Suppressor macrophage treated with lipopolysaccharide for 1 hour (primary cell): ENCODE measurements at places on chromosomes 13 and 19.

DNA sequence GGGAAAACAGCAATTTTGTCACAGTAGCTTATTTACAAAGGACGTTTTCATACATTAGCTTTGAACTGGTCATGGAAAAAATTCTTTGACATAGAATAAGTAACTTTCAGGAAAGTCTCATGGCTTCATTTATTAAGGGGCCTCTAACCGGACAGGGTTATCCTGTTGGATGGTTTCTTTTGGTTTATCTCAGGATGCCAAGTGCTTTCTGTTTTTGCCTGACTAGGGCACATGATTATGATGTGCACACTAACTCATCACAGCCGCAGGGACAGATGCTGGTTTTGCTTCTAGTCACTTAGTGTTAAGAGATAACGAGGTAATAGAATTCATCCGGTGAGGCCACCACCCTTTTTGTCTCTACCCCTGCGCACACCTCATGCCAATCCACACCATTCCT, 53.0 kb downstream of the TGDS start:
- no peak for DNase-seq

GRCh38 chr13:27919659-27919933, 204 bp upstream of the PDX1 start:
- no peak for DNase-seq

DNA sequence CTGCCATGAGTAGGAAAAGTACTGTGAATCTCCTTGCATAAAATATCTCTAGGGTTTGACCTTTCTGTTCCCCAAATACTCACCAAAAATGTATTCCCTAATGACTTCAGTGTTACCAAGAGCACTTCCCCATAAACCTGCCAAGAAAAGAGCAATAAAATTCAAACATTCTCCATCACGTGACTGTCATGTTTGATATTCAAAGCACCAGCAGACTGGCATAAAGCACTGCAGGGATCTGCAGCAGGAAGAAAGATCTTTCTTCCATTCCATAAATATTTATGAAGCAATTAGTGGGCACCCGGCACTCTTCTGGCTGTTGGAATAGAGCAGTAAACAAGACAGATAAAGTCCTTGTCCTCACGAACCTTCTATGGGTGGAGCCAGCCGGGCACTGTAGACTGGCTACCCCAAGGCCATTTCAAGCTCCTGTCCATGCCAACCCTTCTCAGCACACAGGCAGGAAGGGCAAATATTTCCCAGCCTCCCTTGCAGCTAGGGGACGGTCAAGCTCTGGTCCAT, 20.3 kb downstream of the PLA2G4C start:
- DNase-seq: no peak

DNA sequence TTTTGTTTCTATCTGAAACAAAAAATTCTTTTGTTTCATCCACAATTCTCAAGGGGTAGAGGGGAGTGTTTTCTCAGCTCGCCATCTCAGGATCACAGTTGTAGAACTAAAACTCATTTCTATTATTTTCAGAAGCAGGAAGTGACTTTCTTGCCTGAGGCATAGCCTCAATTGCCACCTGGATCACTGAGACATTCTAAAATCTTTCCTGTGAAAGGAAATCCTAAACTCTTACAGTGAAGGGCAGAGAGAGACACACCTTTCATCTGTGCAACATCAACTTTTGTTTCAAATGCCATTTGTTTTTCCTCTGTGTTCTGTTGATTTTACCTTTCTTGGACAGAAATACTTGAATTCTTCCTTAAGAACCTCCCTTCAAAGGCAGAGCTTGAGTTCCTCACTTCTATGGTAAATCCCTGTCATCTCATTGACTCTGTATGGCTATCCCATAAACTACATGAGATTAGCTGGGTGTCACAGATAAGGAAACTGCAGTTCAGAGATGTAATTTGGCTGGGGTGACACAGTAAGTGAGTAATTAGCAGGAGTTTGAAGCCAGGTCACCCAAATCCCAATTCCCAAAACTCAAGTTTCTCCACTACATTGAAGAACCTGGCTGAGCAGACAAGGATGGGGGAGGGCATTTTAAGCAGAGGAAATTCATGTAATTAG, 224.4 kb upstream of the HTR2A start:
- no peak for DNase-seq

GRCh38 chr19:12794971-12795381, 3.7 kb downstream of the JUNB start:
- DNase-seq: no peak

DNA sequence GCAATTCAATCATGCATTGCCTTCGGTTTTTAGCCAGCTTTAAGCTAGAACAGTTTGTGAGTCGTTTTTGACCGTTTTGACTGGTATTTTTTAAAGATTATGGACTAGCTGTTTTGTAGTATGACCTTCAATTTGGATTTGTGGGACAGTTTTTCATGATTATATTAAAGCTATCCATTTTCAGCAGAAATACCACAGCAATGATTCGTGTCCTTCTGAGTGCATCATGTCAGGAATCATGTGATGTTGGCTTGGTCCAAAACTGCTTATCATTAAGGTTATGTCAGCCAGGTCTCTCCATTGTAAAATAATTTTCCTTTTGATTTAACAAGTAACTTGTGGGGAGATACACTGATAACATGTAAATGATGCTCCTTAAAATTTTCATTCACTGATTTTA, 229.0 kb downstream of the POSTN start:
- DNase-seq: no peak

DNA sequence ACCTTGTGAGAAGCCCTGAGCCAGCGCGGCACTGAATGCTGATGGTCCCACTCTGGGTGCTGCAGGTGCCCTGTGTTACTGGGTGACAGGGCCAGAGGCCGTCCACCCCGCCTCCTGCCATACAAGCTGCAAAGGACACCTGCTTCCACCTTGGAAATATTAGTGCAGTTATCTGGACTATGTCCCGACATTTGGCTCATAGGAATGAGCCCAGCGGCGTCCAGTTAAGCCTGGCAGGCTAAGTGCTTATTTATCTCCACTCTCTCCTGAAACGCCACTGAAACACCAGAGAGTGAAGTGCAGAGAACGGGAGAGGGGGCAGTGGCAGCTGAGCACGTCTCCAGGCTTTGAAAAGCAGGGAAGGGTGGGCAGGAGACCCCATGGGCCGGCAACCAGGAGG, 145.8 kb downstream of the KDM4B start:
- DNase-seq: no peak

- DNase-seq: no peak
Measured at GRCh38 chr19:6402837-6403608, 10.1 kb upstream of the GTF2F1 start.

DNA sequence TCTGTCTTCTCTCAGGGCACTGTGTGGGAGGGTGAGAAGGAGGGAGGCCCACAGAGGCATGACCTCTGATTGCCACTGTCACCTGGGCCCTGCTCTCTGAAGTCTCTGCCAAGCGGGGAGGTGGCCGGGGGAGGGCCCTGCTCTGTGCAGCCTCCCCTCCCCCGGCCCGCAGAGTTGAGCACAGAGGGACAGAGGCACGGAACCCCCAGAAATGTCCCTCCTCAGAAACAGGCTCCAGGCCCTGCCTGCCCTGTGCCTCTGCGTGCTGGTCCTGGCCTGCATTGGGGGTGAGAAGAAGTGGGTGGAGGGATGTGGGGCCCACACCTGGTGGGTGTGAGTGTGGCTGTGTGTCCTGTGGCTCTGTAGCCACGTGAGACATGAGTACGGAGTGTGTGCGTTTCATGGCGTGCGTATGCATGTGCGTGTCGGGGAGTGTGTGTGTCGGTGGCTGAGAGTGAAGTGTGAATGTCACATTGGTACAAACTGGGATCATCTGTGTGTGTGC, at the start of gene APOC4:
TSS of gene APOC4 (plus strand) at position 171 of the 505 bp plus-strand sequence. CDS start at position 212, 41 bp downstream.
- no peak for DNase-seq

DNA sequence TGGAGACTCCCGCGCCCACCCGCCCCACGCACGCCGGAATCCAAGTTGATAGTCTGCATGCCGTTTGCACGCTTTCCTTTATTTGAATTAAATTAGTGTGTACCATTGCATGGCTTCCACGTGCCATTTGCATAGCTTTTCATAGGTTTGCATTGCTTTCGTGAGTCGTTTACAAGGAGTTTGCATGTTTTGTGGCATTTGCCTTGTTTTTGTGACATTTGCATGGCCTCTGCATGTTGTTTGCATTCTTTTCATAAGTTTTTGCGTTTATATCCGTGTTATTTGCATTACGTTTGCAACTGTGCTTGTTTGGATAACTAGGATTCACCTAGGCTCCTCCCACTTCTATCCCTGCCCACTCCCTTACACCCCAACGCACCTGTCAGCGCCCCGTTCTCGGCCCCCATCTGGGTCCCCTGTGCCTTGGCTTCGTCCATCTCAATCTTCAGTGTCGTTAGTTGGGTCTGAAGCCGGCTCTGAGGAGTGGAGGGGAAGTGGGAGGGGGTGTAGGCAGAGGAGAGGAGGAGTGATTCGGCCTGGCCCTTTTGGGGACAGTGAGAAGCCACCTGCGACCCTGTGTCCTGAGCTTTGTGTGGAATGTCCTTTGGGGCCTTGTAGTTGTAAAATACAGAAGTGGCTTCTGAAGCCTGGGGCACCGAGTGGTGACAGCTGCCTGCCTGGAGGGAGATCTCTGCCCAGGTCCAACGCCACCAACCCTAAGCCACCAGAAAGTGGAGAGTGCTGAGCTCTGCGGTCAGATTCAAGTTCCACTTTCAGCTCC, 2.4 kb downstream of the CCDC194 start:
- peak; percentile 56 for DNase-seq

- peak; percentile 88 for DNase-seq
Measured at GRCh38 chr19:46784262-46785053, 3.9 kb downstream of the SLC1A5 start.
